ENCODE measurements at places on chromosomes 2 and 18.

GRCh38 chr18:12333506-12334290, 25.7 kb downstream of the TUBB6 start:
- no peak for DNase-seq

DNA sequence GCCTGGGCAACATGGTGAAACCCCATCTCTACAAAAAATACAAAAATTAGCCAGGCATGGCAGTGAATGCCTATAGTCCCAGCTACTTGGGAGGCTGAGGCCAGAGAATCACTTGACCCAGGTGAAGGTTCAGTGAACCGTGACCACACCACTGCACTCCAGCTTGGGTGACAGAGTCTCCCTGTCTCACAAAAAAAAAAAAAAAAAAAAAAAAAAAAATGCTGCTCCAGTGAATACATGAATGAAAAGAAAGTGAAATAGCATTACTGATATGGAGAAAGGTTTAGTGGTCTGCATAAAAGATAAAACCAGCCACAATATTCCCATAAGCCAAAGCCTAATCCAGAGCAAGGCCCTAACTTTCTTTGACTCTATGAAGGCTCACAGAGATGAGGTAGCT, 44.5 kb downstream of the METTL8 start:
- DNase-seq: no peak

- no peak for DNase-seq
Measured at GRCh38 chr2:217902379-217903141, 100.2 kb downstream of the TNS1 start.

GRCh38 chr2:69559442-69560146, 83.9 kb downstream of the AAK1 start:
- DNase-seq: no peak

DNA sequence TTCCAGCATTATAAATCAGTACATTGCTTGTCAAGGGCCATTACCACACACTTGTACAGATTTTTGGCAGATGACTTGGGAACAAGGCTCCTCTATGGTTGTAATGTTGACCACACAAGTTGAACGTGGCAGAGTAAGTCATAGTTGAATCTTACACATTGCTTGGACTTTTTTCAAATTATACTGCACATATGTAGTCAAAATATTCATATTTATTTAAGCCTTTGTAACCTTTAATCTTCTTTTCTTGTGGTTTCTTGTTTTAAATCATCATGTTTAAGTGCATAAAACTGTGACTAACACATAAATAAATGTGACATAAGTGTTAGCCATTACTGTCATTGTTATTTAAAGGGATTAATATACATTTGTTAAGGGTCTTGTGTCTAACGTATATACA, 52.1 kb upstream of the EPB41L5 start:
- DNase-seq: no peak

- no peak for DNase-seq
Measured at GRCh38 chr2:172976116-172976515, 99.5 kb upstream of the MAP3K20 start.

- no peak for DNase-seq
Measured at GRCh38 chr2:22442051-22442450, 942.9 kb upstream of the KLHL29 start.

DNA sequence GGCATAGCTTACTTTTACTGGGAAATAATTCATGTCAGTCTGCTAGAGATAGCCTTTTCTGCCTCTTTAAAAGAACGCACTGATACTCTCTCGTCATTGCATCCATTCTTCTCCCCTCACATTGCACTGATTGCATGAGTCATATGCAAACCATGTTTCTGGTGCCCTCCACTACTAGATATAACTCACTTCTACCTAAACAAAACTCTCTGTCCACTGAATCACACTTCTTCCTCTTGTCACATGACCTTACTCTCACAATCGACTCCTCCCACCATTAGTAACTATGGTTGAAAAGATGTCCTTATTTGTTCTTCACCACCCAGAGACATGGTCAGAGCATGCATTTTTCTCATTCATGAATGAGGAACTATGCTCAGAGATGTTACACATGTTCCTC, 158.0 kb downstream of the CSRNP3 start:
- DNase-seq: no peak

- DNase-seq: no peak
Measured at GRCh38 chr18:41745166-41746049, 209.6 kb upstream of the PIK3C3 start.

GRCh38 chr2:223197046-223197445, 145.1 kb downstream of the KCNE4 start:
- no peak for DNase-seq

DNA sequence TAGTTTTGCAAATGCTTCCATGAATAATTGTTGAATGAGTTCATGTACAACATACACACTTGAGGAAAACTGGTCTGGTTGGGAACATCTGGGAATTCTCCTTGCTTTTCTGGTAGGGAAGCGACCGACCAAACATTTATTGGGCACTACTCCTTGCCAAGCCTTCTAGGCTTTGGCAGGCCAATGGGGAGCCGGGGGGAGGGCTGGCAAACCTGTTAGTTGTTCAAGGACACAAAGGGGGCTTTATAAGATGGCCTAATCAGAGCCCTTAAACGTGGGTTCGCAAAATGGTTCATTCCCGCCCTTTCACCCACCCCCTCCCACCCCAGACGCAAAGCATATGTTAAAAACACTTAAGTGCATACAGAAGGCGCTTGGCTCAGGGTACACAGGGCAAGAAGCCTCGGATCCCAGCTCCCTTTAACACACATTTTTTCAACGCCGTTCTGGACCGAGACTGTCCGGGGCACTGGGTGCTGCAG, 844 bp upstream of the VSNL1 start:
- no peak for DNase-seq

- DNase-seq: no peak
Measured at GRCh38 chr2:201136889-201137321, 20.9 kb downstream of the CFLAR start.

DNA sequence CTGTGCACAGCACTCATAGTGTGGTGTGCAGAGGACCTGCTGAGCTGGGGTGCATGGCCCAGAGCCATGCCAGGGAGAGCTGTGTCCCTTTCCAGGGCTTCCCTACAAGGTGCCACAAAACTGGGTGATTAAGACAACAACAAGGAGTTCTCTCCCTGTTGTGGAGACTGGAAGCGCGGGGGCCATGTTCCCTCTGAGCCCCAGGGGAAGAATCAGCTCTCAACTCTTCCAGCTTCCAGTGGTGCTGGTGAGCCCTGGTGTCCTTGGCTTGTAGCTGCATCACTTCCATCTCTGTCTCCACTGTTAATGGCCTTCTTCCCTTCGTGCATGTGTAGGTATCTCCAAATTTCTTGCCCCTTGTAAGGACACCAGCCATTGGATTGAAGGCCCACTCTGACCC, 73.3 kb downstream of the CABLES1 start:
- no peak for DNase-seq

GRCh38 chr18:43877616-43878321, 600.5 kb upstream of the SYT4 start:
- no peak for DNase-seq

All from T-helper 17 cell (primary cell).